Activated CD4-positive, alpha-beta memory T cell treated with anti-CD3 and anti-CD28 coated beads, Interleukin-2, amount 10 ng/mL, durations not matched to agents 7 days and 5 days (primary cell): ENCODE measurements at places on chromosomes 5 and 9. TPM values are rescaled to one million over a fixed set of nuclear protein-coding genes. Genes with fewer than 3 reads are reported as not detected.

DNA sequence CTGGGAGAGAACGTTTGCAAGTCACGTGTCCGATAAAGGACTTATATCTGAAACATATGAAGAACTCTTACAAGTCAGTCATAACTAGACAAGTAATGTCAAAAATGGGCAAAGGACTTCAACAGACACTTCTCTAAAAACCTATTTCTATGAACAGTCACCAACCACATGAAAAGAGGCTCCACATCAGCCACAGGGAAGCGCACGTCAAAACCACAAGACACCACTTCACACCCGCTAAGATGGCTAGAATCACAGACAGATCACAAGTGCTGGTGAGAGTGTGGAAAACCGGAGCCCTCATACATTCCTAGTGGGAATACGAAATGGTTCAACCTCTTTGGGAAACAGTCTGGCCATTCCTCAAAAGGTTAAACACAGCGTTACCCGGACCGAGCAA, 11.5 kb upstream of the CARD9 start:
- no peak overlapping the region for H3K4me3 ChIP-seq
- no peak for DNase-seq
- H3K4me1 ChIP-seq: peaks cover 20% of the 10 kb centered on the region
- no peak overlapping the region for H3K27ac ChIP-seq
- no peaks in the 10 kb centered on the region for H3K27me3 ChIP-seq
- H3K36me3 ChIP-seq: peaks cover 32% of the 10 kb centered on the region

DNA sequence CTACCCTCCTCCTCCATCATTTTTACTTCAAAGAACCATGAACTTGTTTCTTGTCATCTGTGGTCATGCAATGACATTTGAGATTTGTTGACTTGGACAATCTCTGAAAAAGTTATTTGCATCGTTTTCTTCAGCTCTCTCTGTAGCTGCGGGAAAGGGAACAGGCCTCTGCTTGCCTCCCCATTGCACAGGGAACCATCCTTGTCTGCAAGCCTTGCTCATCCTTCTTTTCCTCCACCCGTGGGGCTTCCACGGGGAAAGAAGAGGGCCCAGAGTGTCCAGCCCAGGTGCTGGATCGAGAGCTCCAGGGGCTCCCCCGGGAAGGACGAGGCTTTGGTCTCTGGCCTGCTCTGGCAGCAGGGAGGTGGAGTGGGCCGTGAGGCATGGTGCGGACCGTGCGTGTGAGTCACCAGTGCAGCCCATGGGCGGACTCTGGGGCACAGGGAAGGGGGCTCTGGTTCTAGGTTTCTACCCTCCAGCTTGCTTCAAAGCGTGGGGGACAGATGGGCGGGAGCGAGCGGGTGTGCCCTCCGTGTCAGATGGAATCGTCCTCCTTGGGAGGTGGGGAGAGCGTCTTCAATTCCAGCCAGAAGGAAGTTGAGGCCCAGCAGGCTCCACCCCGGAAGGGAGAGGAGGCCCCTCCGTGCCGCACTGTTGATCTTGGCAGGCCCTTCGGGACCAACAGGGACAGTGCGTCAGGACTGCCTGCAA, 6.0 kb upstream of the IRX4 start:
- peaks cover 3% of the 10 kb centered on the region for H3K36me3 ChIP-seq
- no peak overlapping the region for H3K4me3 ChIP-seq
- H3K4me1 ChIP-seq: peaks cover 3% of the 10 kb centered on the region
- H3K27ac ChIP-seq: no peak overlapping the region

- peaks cover 52% of the 10 kb centered on the region for H3K27me3 ChIP-seq
- no peaks in the 10 kb centered on the region for H3K4me1 ChIP-seq
- H3K4me3 ChIP-seq: no peak overlapping the region
Measured at GRCh38 chr9:116152390-116152789, 1.2 kb upstream of the PAPPA start.

DNA sequence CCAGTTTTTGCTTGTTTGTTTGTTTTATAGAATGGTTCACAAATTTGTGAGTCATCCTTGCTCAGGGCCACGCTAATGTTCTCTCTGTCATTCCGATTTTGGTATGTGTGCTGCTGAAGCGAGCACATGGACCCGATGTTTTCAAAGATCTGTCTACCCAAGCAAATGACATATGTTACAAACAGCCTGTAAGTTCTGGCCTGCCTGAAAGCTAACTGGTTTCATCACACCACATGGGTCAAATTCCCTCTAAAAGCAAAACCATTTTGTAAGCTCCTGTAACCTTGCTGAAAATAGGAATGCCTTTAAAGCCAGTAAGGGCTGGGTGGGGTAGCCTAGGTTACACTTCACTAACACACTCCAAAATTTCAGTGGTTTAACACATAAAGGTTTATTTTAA, 25.4 kb downstream of the DMRT3 start:
- no peak for DNase-seq
- H3K4me3 ChIP-seq: no peak overlapping the region
- H3K4me1 ChIP-seq: peaks cover 7% of the 10 kb centered on the region
- H3K27ac ChIP-seq: no peak overlapping the region
- no peaks in the 10 kb centered on the region for H3K36me3 ChIP-seq
- H3K27me3 ChIP-seq: no peaks in the 10 kb centered on the region

- H3K27me3 ChIP-seq: no peaks in the 10 kb centered on the region
- peaks cover 23% of the 10 kb centered on the region for H3K36me3 ChIP-seq
- H3K4me1 ChIP-seq: peaks cover 50% of the 10 kb centered on the region
- peak overlapping the region; percentile 87 for H3K27ac ChIP-seq
Measured at GRCh38 chr9:78296201-78296892, 578 bp upstream of the PSAT1 start.

GRCh38 chr5:161507591-161507990, 38.9 kb downstream of the GABRB2 start:
- DNase-seq: no peak
- H3K4me3 ChIP-seq: no peak overlapping the region
- H3K36me3 ChIP-seq: no peaks in the 10 kb centered on the region
- H3K27ac ChIP-seq: no peak overlapping the region

- H3K27ac ChIP-seq: no peak overlapping the region
- no peak for DNase-seq
- H3K36me3 ChIP-seq: peaks cover 5% of the 10 kb centered on the region
- H3K4me1 ChIP-seq: no peaks in the 10 kb centered on the region
- H3K27me3 ChIP-seq: no peaks in the 10 kb centered on the region
Measured at GRCh38 chr5:142913728-142914338, 143.7 kb downstream of the ARHGAP26 start.

DNA sequence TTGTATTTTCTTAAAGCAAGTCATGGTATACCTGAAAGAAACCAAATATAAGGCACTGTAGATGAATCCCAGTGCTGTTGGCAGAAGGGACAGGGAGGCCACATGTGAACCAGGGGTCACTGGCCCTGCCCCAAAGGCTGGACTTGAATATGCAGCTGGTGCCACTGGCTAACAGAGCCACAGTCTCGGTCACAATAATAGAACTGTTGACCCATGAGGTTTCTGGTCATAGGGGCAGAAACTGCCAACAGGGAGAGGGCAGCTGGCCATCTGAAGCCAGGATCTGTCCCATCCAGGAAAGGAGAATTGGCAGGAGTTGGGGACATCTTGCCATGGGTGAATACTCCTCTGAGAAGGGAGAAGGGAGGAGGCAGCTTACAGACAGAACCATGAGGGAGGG, 31.9 kb downstream of the PALM2AKAP2 start:
- no peaks in the 10 kb centered on the region for H3K36me3 ChIP-seq
- DNase-seq: no peak
- H3K27me3 ChIP-seq: peaks cover 16% of the 10 kb centered on the region
- peaks cover 4% of the 10 kb centered on the region for H3K4me1 ChIP-seq
- no peak overlapping the region for H3K27ac ChIP-seq
- H3K4me3 ChIP-seq: no peak overlapping the region

DNA sequence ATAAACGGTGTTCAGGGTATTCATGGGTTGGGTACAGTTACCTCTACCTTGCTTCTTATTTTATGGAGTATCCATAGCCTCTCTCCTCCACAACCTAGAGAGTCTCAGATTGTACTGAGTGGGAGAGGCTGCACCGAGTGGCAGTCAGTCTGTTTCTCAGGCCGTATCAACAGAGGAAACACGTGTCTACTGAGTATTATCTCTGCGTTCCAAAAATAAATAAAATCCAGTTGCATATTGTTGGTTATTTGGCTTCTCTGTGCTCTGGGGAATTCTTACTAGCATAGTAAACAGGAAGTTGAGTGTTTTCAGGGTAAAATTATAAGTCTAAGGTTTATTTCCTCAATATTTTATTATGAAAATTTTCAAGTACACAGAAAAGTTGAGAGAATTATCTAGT, 231.0 kb downstream of the ARHGEF28 start:
- DNase-seq: no peak
- H3K36me3 ChIP-seq: no peaks in the 10 kb centered on the region
- H3K4me1 ChIP-seq: no peaks in the 10 kb centered on the region
- H3K4me3 ChIP-seq: no peak overlapping the region
- H3K27me3 ChIP-seq: peaks cover 21% of the 10 kb centered on the region

DNA sequence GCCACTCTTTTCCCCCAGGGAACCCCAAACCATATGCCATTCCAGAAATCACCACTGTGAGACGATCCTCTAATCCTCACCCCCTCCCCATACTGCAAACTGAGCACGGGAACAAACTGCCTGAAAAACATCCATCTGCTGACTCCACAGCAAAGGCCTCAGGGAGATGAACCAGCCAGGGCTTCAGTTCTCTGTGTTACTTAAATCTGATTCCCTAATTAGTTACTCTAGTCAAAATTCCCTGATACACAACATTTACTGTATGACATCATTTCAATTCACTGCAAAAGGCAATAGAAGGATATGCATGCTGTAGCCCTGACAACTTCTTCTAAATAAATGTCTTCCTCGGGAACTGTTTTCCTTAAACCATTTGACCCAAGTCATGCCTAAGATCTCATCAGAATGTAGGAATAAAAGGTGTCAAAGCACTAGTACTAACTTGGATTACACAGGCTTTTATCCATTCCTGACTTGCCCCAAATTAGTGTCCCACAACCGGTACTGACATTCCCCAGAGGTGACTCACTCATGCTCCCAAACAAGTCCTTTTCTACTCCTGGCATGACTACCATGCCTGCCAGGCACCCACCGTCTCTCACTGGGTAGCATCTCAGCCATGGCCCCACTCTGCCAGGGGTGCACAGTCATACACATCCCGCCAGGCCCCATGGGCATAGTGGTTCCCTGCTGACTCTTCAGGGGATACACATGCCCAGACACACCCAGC, 35.0 kb downstream of the MTX3 start:
- DNase-seq: no peak
- H3K36me3 ChIP-seq: no peaks in the 10 kb centered on the region
- no peak overlapping the region for H3K27ac ChIP-seq
- H3K27me3 ChIP-seq: peaks cover 4% of the 10 kb centered on the region
- H3K4me1 ChIP-seq: no peaks in the 10 kb centered on the region
- no peak overlapping the region for H3K4me3 ChIP-seq

DNA sequence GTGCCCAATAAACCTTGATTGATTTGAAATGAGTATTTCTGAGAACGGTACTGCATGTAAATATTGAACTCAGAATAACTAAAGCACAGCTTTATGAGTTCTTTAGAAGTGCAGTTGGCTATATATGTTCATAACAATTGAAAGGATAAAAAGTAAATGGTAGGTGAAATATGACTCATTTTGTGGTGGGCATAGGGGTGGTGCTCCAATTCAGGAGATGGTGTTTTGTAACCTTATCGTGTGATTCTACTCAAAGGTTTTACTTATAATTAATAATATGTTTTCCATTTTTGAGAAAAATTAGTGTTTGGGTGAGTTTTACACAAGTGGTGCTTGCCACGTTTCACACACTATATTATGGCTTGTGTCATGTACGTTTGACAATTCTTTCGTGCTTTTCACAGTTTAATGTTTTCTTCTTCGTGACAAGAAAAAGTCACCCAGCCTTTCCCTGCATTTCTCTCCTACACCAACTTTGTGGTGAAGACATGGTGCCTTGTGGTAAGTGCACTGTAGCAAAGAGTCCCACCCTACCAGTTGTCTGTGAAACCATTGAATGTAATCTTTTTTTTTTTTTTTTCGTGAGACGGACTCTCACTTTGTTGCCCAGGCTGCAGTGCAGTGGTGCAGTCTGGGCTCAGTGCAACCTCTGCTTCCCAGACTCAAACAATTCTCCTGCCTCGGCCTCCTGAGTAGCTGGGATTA, 492.5 kb upstream of the SGCD start:
- H3K27me3 ChIP-seq: no peaks in the 10 kb centered on the region
- H3K4me3 ChIP-seq: no peak overlapping the region
- DNase-seq: no peak
- H3K27ac ChIP-seq: no peak overlapping the region
- no peaks in the 10 kb centered on the region for H3K36me3 ChIP-seq
- H3K4me1 ChIP-seq: no peaks in the 10 kb centered on the region

DNA sequence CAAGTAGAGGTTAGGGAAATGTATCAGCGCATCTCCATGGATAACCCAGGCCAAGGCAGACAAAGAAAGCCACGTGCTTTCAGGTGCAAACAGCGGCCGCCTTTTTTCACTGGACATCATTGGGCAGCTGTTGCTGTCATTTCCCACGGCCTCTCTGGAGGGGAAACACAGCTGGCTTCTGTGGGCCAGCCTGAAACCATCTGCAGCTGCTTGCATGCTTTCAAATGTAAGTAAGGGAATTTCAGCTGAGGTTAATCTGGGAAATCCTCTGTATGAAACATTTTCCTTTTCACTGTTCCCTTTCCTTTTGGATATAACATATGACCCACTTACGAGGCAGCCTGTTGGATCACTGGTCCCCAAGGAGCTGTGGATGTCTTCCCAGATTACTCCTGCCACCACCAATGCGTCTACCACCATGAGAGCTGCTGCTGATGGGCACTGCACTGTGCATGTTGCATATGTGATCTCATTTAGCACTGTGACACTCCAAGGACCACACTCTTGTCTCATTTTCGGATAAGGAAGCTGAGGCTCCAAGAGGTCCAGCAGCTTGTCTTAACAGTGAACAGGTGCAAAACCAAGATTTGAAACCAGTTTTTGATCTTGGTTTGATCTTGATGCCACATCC, 106.3 kb downstream of the C9orf152 start:
- no peak overlapping the region for H3K4me3 ChIP-seq
- DNase-seq: no peak
- no peak overlapping the region for H3K27ac ChIP-seq
- no peaks in the 10 kb centered on the region for H3K27me3 ChIP-seq
- H3K36me3 ChIP-seq: peaks cover 10% of the 10 kb centered on the region

- H3K4me3 ChIP-seq: no peak overlapping the region
- no peak for DNase-seq
- no peak overlapping the region for H3K27ac ChIP-seq
- peaks cover 19% of the 10 kb centered on the region for H3K36me3 ChIP-seq
- peaks cover 14% of the 10 kb centered on the region for H3K27me3 ChIP-seq
Measured at GRCh38 chr5:132749506-132749905, 2.3 kb downstream of the CCNI2 start.

GRCh38 chr5:138898742-138899141, 23.6 kb upstream of the LRRTM2 start:
- H3K36me3 ChIP-seq: peaks cover 7% of the 10 kb centered on the region
- H3K4me3 ChIP-seq: no peak overlapping the region
- H3K4me1 ChIP-seq: peaks cover 23% of the 10 kb centered on the region
- H3K27ac ChIP-seq: no peak overlapping the region

- H3K27me3 ChIP-seq: peaks cover under 1% of the 10 kb centered on the region
- H3K27ac ChIP-seq: no peak overlapping the region
- no peaks in the 10 kb centered on the region for H3K36me3 ChIP-seq
- H3K4me3 ChIP-seq: no peak overlapping the region
Measured at GRCh38 chr9:37911271-37911681, 7.3 kb upstream of the SLC25A51 start.

CDH9 gene
- total RNA-seq: not detected

CER1 gene
- total RNA-seq: not detected

SARDH gene
- 0.50 TPM for total RNA-seq

PLEKHG4B gene
- total RNA-seq: not detected

HSDL2 gene
- 19.4 TPM for total RNA-seq
